ENCODE measurements at places on chromosomes 7 and 10.

DNA sequence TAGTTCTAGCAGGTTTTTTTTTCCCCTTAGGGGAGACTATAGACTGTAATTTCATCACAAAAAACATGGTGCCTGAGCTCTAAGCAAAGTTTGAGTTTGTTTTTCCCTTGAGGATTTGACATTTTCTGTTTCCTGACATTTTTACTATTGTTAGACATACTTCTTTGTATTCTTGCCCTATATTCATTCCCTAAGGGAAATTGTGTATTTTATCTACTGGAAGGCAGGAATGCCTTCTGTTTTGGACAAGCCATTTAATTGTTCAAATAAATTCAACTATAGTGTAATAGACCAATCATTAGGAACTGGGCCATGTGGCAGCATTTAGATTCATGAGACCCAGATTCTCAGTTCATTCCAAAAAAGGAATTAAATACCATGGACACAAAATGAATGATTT, 335.0 kb downstream of the EXOC4 start:
- DNase-seq: no peak

DNA sequence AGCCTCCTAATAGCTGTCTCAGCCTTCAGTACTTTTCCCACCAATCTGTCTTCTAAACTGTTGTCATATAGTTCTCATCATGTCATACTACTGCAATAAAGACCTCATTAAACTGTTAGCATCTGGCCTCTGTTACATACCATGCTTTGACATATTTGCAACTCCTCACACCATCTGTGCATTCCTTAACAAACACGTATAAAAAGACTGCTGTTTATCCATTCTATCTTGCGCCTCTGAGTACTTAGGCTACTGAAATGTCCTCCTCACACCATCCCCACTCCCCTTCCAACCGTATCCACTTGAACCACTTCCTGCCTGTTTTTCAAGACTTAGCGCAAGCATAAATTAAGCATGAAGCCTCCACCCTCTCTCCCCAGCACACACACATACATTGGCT, 41.6 kb downstream of the SLC16A9 start:
- DNase-seq: no peak

DNA sequence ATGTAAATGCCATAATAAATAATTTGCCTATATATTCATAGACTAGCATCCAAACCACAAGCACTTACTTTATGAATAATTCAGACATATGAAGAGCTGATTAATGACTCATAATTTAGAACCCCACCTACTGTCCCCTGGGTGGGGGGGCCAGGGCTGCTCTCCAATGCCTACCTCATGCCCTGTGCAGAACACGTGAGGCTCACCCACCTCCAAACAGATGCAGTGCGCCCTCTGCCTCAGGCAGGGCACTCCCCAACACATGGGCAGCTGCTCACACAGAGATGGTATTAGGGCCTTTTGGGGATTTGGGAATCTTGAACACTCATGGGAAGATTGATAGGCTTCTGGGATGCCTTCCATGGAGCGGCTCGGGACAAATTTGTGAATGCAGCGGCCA, 75.1 kb upstream of the INSIG1 start:
- no peak for DNase-seq

DNA sequence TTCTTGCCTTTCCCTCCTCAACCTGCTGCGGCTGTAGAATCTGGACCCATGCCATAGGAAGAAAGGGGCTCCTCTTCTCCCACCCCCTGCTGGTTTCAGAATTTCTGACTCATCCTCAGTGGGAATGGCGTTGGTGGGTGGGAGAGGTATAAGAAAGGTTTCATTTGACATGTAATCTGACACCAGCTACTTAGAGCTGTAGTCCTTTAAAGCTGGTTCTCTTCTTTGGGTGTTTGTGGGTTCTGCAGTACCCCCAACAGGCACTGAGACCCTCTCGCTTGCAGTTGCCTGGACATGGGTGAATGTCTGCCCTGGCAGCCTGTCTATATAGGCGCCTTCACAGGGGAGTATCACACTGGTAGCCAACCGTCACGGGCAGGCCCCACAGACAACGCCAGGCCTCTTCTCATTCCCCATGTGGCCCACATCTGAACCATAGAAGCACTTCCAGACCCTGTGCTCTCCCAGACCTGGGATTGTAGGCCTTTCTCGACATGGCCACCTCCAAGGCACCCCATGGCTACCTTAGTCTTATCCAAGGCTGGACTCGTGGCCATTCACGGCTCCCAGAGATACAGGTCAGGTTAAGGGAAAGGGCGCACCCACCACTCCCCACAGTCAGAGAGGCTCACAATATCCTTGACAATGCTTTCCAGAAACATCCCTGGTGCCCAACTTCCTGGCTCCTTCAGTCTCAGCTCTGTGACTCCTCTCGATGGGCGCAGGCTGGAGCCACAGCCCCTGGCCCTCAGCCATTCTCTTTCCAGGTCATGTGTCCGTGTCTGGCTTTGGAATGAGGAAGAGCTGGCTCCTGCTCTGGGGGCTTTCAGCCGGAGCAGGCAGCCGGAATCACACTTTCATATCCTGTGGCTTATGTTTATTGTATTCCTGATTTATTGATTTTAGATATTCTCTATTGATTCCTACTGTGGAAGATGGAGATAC, 17.5 kb downstream of the ZNF862 start:
- DNase-seq: no peak

GRCh38 chr10:52645187-52645758, 127.3 kb downstream of the MBL2 start:
- DNase-seq: no peak

- no peak for DNase-seq
Observed at GRCh38 chr10:132209130-132209529, 22.4 kb downstream of the DPYSL4 start.

DNA sequence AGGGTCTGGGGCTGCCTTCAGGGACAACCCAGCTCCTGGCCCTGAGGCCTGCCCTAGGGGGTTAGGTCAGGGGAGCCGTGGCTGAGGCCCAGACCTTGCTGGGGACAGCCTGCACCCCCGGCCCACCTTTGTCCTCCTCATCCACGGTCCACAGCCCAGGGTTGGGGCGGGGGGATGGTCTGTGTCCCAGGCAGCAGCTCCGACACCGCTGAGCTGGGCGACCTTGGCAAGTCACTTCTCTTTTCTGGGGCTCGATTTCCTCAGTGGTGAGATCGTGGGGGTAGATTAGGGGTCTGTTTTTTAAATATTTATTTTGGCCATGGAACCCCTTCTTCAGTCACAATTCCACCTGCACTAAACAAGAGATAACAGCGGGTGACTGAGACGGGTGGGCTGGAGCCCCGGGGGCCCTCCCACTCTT, 30.9 kb downstream of the DNAJB12 start:
- DNase-seq: no peak

GRCh38 chr7:134328900-134329299, 12.2 kb upstream of the SLC35B4 start:
- DNase-seq: no peak

DNA sequence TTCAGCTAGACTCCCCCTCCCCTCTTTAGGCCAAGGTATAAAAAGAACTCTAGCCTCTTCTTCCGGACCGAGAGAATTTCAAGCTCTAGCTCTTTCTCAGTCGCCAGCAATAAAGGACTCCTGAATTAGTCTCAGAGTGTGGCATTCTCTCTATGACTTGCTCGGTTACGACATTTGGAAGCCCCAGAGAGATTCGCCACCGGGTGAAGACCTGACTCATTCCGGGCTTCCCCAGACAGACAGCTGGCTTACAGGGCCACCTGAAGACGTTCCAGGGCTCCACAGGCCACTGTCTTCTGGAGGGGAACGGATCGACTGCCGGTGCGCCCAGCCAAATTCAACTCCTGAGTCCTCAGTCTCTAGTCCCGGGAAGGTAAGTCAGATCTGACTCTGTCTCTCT, at the start of gene AKR1B15:
Gene AKR1B15, plus strand, starts transcription at position 234 of the 400 bp plus-strand sequence. CDS start 15,510 bp downstream, outside the sequence.
- no peak for DNase-seq

- no peak for DNase-seq
Observed at GRCh38 chr10:104262055-104262454, 6.9 kb upstream of the GSTO2 start.

Data from NCI-H1436 (cell line).